ENCODE measurements at places on chromosomes 6 and 20.

GRCh38 chr6:166575205-166575604 lies 11.3 kb downstream of the RAMACL start:
- peak; percentile 18 for DNase-seq

DNA sequence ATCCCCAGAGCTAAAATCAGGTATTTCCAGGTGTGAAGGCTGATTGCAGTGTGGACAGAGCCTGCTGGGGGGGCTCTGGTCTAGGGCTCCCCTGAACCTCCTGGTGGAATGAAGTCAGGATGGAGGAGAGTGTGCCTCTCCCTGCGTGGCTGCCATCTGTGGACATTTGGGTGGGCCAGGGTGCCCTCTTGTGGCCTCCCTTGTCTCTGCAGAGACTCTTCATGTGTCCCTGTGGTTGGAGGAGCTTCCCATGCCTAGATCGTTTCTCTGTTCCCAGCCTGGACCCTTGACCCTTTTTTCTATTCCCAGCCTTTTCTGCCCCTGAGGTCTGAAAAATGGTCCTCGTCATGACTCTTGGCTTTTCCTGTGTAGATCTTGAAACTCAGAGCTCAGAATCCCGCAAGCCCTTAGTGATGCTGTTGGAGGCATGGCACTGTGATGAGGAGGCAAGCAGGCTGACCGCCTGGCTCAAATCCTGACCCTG lies 9.9 kb upstream of the PSMF1 start:
- no peak for DNase-seq

DNA sequence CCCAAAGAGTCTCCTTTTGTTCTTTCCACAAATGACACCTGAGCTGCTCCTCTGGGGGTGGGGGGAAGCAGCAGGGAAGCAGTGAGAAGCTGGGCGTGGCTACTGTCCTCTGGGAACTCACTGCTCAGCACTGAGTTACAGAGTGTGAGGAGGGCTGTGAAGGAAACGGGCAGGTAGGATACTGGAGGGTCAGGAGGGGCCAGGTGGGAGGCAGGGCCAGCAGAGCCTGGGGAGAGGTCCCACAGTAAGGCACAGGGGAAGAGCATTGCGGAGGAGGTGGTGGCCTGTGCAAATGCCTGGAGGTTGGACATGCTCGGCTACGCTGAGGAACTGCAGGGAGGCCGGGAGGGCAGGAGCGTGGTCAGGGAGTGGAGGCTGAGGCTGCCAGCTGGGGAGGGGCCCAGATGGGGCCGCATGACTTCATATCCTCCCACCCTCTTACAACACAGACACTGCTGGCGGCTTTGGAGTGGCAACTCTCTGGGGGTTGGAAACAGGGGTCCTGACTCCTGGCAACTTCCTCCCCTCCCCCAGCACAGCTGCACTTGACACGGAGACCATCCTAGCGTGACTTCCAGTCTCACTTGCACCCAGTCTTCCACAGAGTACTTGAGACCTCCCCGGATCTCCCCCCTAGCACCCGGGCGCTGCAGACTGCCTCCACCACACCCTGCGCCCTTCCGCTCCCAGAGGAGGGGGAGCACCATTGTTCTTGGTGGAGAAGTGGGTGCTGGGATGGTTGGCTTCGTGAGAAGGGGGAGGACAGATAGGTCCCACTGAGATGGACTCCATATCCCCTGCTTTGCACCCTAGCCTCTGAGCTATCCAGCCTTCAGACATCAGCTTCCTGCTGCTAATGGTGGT lies 34.2 kb downstream of the RBM38 start:
- no peak for DNase-seq

GRCh38 chr6:145736661-145737144 lies 1.4 kb upstream of the EPM2A start:
- DNase-seq = no peak

- no peak for DNase-seq
These were observed 43.0 kb downstream of the TAF4 start for GRCh38 chr20:62022575-62023139.

DNA sequence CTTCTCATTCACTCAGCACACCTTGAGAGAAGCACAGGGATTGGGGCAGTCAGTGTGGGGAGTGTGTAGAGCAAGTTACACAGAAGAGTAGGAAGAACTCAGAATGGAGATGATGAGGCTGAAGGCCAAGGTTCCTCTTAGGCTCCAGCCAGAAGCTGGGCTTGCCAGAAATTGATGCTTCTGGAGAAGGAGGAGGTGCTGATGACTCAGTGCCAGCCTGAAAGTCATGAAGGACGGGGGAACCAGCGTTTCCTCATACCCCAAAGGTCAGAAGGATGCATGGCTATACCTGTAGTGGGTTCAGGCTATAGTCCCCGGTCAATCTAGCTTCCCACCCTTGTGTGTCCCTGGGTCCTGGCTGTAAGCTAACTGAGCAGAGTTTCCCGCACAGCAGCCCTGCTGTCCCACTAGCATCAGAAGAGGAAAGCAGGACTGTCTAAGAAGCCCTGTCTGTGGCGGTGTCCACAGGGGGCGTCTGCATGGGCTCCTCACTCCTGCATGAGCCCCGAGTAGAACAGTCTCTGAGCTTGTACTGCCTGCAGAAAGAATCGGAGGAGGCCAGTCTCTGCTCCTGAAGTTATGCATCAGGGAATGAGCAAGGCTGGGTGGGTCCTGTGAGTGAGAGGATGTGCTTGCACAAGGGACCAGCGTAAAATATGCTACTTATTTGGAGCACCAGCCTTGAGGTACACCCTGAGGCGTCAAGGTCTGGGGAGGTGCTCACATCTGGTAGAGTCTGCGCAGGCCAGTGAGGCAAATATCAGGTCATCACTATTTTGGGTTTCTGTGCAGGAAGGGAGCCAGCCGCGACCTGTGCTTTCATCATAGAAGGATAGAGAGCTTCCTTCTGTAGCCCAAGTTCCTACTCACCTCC lies 148.5 kb downstream of the MRPL14 start:
- no peak for DNase-seq

GRCh38 chr6:26304213-26304796 lies 60.7 kb upstream of the BTN3A2 start:
- no peak for DNase-seq

GRCh38 chr20:11352041-11352440 lies 565.7 kb upstream of the BTBD3 start:
- no peak for DNase-seq

DNA sequence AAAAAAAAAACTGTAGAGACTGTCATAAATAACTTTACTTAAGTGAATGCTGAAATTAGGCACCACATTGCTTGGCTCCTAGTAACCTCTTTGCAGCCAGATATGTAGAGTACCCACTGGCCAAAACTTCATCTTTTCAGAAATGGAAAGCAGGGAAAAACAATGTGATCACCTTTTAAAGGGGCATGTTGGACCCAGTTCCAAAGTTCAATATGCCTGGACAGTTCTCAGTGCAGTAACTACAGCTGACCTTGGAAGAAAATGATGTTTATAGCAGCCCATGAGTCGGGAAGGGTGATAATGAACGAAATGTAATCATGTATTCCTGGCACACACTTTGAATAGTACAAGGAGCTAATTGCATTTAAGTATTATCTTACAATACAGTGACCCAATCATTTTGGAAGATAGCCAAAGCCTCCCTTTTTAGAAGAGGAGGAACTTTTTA lies 93.6 kb upstream of the TAB2 start:
- no peak for DNase-seq

DNA sequence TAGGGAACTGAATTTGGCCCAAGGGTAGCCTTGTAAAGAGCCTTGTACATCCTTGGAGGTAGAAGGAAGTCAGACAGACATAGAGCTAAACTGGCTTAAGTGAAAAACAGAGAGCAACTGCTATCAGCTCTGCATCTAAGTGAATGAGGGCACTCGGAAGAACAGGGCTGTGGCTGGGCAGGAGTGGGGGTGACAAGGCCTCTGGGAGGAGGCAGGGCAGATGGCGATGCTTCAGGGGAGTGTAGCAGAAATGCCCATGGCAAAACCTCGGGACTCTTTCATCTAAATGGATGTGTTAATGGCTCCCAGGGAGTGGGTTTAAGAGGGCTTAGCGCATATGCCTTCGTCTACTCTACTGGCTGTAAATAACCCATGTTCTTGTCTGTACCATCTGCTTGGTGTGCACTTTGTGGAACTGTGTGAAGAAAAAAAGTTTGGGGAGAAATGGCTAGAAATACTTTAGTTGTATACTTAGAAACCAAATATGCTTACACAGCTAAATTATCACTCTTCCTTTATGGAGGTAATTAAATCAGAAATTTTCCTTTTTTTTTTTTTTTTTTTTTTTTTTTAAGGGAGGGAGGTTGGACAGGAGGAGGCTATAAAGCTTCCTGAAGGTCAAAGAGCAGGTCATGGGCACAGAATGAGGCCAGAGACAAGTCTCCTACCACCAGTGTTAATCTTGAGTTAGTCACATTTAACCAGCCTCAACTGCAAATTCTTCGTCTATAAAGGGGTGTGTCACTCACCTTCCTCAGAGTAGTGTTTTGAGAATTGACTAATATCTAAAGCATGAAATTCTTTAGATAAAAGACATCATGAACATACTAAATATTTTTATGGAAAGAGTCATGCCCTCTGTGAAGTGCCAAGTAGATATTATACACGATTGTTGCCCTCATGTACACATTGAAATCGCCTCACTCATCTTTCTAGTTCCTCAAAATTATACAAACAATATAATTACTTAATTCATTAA lies 60.9 kb downstream of the FYN start:
- no peak for DNase-seq

GRCh38 chr20:10595266-10595665 lies 78.5 kb downstream of the JAG1 start:
- DNase-seq = no peak

DNA sequence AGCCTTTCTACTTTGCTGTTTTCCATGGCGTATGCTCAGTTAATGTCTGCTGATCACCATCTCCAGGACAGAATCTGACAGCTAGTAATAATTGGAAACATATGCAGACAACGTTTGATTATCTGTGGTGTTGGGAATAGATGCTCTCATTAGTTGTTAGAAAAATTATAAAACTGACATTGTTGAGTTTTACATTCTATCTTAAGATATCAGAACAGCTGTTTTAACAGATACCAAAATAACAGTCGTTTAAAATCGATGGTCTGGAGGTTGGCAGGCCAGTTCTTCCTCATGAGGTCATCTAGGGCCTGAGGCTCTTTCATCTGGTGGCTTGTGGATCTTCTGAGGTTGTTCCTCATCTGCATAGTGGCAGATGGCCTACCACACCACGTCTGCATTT lies 137.6 kb downstream of the AIG1 start:
- no peak for DNase-seq

- DNase-seq = no peak
These were observed 156.6 kb downstream of the ZDHHC14 start for GRCh38 chr6:157537556-157537955.

- no peak for DNase-seq
These were observed 40.7 kb downstream of the TAF8 start for GRCh38 chr6:42090819-42091717.

GRCh38 chr6:112764377-112764776 lies 417.2 kb downstream of the RFPL4B start:
- no peak for DNase-seq

DNA sequence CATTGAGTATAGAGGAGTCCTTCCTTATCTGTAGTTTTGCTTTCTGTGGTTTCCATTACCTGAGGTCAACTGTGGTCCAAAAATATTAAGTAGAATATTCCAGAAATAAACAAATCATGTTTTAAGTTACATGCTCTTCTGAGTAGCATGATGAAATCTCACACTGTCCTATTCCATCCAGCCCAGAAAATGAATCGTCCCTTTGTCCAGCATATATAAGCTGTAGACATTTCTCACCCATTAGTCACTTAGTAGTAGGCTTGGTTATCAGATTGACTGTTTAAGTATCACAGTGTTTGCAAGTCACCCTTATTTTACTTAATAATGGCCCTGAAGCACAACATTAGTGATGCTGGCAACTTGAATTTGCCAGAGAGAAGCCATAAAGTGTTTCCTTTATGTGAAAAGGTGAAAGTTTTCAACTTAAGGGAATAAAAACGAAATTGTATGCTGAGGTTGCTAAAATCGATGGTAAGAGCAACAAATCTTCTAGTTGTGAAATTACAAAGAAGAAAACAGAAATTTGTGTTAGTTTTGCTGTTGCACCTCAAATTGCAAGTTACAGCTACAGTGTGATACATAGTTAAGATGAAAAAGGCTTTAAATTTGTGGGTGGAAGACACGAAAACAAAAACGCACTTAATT lies 198.6 kb upstream of the SIM1 start:
- DNase-seq = no peak

GRCh38 chr20:31562241-31562640 lies 42.8 kb upstream of the ID1 start:
- DNase-seq = no peak

DNA sequence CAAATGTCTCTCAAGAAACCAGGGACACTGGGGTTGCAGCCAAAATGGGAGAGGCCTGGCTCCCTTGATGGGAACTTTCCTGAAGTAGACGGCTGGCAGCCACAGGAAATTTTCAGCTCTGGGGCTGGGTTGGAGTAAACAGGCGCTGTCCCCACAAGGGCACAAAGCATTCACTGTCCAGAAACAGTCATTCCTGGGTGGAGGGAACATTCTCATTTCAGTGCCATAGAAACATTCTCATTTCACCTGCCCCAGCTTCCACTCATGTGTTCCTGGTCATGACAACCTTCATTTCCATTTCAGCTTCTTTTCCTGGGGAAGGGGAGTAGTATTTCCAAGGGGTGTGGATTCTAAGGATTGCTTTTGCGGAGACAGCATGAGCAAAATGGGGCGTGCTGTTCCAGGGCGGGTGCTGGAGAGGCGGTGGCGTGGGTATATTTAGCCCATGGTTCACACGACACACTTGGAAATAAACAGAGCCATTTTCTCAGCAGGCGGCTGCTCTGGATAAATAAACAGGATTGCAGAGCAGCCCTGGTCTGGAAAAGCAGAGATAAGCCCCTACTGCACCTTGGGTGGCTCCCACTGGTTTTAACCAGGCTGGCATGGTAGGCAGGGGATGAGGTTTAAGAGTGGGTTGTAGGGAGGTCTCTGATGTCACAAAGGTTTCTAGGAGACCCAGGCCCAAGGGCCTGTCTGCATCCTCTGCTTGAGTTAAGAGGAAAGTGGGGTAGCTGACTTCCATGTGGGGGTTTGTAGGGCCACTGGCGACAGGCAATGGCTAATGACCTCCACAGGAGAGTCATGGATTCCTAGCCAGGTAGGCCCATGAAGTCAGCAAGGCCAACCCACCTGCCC lies 32.9 kb downstream of the COX4I2 start:
- no peak for DNase-seq

All from NCI-H2029 (cell line).